ENCODE measurements at places on chromosomes 12 and 14.

- DNase-seq: peak; percentile 96
Observed at GRCh38 chr14:75427482-75428229, at the start of gene JDP2. Gene JDP2 (plus strand): TSS chr14:75428022. CDS start chr14:75437921, 9,899 bp downstream.

DNA sequence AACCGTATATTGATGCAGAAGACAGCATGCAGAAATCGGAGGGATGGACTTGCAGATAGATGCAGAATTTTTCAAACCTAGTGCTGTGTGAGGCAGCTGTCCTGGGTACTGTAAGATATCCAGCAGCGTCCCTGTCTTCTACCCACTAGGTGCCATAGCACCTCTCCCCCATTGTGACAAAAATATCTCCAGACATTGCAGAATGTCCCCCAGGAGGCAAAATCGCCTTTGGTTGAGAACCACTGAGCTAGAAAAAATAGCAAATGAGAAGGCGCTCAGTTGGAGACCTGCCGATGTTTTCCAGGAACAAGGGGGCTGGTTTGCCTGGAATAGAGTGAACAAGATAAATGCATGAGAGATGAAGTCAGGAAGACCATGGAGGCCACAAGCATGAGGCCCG is 67.9 kb upstream of the TMEM132D start:
- DNase-seq: no peak

DNA sequence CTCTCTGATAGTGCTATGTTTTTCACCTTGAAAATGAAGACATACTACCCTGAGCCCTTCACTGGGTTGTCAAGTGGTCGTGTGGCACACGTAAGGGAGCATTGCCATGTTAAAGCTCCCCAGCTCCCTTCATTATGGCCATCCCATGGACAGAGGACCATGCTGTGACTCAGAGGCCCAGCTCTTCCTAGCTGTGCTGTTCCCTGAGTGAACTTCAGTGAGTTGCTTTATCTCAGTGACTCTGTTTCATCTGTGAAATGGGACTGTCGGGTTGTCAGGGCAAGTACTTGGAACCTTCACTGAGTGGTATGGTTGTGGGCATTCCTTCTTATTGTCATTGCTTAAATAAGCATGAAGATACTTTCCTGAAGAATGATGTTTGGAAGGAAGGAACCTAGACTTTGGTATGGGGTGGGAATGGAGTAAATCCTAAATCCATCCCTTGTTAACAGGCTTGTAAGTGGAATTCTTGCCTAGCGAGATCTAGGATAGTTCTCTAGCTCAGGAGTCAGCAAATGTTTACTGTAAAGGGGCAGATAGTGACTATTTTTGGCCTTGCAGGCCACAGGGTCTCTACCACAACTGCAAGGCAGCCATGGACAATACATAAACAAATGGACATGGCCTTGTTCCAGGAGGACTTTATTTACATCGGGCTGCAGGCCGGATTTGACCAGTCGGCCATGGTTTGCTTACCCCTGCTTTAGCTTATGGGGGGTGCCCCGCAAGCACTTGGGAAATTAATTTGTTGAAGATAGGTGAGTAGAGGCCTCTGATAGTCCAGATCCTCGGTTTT is 283.5 kb downstream of the ZFP36L1 start:
- no peak for DNase-seq

GRCh38 chr12:24905431-24905830 is 43.5 kb downstream of the BCAT1 start:
- no peak for DNase-seq

DNA sequence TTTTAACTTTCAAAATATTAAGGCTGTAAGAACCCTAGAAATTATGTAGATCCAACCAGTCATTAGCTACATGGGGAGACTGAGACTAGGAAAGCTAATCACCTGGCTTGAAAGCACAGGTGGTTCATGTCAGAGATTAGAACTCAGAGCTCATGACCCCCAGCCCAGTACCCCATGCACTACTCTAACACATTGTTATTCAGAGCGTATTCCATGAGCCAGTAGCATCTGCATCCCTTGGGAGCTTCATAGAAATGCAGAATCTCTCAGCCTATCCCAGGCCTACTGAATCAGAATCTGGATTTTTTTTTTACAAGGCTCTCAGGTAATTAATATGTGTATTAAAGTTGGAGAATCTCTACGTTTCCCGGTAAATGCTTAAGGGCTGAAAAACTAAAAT is 161.7 kb downstream of the BTG1 start:
- DNase-seq: no peak

- no peak for DNase-seq
Observed at GRCh38 chr14:69763761-69764510, 3.0 kb upstream of the SRSF5 start.

- DNase-seq: no peak
Observed at GRCh38 chr12:58741226-58741625, 179.1 kb downstream of the LRIG3 start.

DNA sequence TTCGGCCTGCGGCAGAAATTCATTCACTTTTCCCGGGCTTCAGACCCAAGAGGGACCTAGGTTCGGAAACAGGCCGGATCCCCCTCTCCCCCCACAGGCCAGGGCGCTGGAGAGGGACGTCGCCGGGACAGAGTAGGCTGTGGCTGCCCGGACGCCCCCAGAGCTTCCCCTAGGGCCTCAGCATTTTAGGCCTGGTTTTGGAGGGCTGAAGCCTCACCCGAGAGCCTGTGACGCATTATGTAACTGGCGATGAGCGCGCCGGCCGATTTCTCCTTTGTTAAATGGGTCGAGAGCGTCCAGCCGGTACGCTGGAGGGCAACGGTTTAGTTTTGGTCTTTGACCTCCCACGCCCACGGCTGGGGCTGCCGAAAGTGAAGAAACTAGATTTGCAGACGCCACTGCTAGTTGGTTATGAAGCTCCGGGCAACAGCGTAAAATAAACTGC is 657 bp downstream of the PEBP1 start:
- peak; percentile 78 for DNase-seq

DNA sequence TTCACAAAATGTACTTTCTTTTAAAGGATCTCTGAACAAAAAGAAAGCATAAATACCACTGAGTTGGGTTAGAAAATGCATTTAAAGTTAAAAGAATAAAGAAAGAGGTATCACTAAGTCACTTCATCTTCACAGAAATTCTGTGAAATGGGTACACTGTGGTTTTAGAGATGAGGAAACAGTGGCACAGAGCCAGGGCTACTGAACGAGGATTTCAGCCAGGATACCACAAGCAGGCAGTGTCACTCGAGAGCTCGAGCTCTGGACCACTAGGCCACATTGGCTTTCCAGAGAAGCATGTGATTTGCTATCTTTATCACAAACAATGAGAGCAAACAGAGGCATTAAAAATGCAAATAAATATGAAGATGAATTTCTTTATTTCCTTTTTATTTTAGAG is 51.0 kb downstream of the WDHD1 start:
- DNase-seq: no peak

DNA sequence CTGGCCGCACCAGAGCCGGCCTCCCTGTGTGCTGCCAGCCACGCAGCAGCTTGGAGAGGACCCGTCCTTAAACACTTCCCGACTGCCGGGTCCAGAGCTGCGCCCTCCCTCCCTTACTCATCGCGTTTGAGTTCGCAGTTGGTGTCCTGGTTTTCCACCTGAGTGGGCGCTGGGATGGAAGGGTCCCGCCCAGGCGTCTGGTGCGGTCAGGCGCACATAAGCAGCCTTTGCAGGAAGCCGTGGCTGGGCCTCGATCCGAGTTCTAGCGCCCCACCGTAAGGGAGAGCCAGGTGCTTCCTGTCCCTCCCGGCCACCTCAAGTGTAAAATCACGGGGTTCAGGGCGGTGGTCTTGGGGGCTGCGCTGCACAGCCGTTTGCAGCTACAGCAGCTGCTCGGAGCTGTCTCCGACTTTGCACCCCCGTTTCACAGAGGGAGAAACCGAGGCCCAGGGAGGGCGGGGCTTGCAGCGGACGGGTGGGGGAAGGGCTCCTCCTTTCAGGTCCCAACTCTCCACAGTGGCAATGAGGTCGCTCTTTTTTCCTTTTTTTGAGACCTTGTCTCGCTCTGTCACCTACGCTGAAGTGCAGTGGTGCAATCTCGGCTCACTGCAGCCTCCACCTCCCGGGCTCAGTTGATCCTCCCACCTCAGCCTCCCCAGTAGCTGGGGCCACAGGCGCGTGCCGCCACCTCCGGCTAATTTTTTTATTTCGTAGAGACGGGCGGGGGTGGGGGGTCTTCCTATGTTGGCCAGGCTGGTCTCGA is 51.3 kb downstream of the LRCOL1 start:
- no peak for DNase-seq

GRCh38 chr12:32754111-32754510 is 1.6 kb downstream of the YARS2 start:
- no peak for DNase-seq

DNA sequence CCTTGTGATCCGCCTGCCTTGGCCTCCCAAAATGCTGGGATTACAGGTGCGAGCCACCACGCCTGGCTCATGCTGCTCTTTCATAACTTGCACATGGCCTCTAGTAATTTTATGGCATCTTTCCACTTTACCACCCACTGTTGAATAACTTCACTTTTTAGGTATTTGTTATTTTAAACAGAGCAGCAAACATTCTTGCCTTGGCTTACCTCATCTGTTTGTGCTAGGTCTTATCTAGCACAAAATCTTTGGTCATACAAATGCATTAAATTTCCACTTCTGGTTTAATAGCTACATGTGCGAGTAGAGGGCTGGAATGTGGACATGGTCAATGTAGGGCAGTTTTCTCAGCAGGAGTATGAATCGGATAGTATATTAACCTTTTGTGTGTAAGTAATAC is 38.8 kb upstream of the ATF7IP start:
- peak; percentile 41 for DNase-seq

DNA sequence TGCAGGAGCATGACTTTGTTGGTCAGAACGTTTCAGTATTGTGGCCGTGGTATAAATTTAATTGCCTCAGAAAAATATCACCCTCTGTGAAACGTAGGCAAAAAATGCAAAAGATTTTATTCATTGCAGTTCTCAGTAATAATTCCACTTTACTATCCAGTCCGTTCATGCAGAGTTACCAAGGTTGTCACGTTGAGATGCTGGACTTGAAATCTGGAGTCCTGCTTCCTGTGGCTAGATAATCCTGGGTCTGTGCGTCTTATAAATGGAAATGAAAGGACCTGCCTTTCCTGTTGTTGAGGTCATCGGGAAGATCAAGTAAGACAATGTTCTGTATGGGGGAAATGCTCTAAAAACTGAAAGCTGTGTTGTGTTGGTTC is 1.3 kb upstream of the AVPR1A start:
- DNase-seq: no peak

DNA sequence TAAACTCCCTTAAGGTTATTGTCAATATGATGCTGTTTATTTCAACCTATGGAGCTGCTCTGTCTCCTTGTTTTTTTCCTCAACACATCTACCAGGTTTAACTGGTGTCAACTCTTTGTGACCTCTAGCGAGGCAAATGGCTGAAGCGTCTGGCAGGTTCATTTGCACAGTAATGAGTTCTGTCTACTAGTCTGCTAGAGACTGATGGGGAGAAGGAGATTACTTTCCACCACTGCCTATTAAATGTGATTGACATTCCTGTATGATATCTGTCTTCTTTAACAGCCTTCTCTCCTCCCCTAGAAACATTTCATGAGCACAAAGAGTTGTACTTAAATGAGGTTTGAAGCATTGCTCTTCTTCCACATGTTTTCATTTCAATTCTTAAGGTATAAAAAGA is 253.7 kb downstream of the SLC6A15 start:
- no peak for DNase-seq

DNA sequence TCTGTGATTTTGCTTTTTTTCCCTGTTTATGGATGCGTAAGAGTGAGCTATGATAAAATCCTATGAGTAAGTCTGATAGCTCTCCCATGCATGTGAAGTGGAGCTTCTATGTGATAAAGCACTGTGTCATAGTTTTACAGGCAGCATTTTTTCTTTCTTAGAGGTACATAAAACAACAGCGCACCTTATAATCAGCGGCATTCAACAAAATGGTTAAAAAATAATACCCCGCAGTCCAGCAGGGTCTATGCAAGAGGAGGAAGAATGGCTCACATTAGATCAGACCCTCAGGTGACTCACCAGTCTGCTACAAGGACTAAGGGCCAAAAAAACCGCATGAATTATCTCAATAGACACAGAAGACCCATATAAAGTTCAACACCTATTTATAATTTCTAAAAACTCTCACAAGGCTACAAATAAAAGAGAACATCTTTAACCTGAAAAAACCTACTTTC is 33.0 kb upstream of the TMEM179 start:
- DNase-seq: no peak

- DNase-seq: peak; percentile 86
Observed at GRCh38 chr14:77041881-77042545, 13.5 kb upstream of the IRF2BPL start.

- DNase-seq: no peak
Observed at GRCh38 chr14:100288382-100289185, 17.7 kb downstream of the SLC25A29 start.

GRCh38 chr12:113439606-113440030 is 17.4 kb downstream of the SDSL start:
- DNase-seq: peak; percentile 70

- DNase-seq: peak; percentile 30
Observed at GRCh38 chr12:114306646-114307045, 99.3 kb downstream of the TBX5 start.

DNA sequence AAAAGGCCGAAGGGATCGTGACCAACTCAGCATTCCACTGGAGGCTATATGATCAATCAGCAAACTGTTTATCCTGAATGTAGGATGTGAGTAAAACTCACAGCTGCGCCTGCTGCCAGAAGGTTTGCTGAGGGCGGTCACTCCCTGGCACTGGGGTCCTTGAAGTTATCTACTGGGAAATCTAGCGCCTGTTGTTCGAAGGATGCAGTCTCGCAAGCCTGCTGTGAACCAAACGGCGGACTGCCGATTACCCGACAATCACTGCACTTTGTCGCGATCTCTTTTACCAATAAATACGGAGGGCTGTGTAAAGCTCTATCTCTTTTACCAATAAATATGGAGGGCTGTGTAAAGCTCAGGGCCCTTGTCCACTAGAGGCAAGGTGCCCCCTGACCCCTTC is 12.9 kb downstream of the DDX51 start:
- no peak for DNase-seq

DNA sequence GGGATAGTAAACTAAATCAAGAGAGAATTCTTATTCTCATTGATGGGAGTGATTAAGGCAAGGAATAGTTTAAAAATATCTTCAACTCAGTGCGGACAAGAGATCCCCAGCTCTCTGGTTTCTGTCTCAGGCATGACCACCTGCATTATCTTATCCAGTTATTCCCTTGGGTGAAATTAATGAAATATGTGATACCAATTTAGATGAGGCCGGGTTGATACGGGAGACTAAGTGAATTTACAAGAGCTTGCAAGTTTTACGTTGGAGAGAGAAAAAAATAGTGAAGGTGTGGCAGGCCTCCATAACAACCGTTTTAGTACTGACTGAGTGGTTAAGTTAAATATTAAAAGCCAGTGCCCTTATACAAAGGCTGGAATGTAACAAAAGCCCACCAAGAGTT is 61.1 kb upstream of the PLBD1 start:
- no peak for DNase-seq

All from adipocyte (in vitro differentiated cells).